ENCODE measurements at places on chromosomes 7 and 10.
A peak's percentile ranks its signal among the peaks of the same experiment; 100 is the strongest.

DNA sequence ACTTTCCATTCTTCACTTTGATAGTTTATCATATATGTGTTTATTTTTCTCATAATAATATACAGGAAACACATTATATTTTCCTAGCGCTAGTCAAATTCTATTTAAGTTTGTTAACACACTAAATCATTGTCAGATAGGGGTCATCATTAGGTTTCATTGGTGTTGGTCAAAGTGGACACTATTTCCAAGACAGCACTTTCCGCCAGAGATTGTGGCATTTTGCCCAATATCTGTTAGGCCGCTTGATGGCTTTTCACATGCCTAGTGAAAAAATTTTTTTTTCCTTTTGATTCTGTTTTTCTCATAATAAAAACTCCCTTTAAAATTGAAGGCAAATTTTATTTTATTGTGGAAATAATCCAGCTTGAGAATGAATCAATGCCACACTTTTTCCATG, 495.4 kb upstream of the AKR1E2 start:
- no peak for DNase-seq

- DNase-seq, result no peak
Measured at GRCh38 chr10:43957267-43958070, 308.8 kb upstream of the ZNF32 start.

- DNase-seq, result no peak
Measured at GRCh38 chr7:153457746-153458145, 594.5 kb upstream of the DPP6 start.

- no peak for DNase-seq
Measured at GRCh38 chr7:88344271-88344670, 37.6 kb upstream of the STEAP4 start.

DNA sequence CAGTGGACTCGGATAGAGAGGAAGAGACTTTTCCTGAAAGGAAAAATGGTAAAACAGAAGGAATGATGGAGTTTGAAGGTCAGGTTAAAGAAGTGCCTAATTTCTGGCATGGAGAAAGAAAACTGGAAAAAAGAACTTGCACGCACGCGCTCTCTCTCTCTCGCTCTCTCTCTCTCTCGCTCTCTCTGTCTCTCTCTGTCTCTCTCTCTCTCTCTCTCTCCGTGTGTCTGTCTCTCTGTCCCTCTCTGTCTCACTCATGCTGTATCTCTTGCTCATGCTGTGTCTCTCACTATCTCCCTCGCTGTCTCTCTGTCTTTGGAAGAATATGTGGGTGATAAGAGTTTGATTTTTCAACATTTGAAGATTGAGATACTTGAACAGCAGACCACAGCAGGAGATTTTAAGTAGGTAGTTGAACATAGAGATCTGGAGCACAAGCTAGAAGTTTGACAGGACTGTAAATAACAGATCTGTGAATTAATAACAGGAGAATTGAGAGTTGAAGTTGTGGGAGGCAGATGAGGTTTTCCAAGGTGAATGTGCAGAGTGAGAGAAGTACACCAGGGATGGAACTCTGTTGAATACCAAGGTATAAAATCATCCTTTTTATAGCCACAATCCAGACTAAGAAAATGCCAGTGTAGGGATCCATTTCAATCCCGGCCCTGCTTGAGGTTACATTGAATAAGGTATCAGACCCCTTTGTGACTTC, 33.1 kb downstream of the ADD3 start:
- no peak for DNase-seq

DNA sequence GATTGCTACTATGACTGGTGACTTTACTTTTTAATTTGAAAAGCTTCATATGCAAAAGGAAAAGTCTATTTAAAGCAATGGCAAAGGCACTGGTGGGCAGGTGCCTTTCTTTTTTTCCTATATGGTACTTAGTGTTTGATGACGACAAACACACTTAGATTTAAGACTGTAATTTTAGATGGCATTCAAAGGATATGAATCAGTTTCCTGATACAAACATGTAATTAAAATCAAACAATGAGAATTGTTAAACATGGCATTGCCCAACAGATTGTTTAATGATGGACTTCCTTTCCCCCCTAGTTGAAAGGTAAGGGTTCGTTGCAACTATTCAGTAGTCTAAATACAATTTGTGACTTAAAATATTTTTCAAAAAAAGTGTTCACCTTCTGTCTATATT, 106.5 kb upstream of the SEMA3C start:
- no peak for DNase-seq

- DNase-seq, result no peak
Measured at GRCh38 chr7:18425838-18426445, 69.6 kb upstream of the HDAC9 start.

DNA sequence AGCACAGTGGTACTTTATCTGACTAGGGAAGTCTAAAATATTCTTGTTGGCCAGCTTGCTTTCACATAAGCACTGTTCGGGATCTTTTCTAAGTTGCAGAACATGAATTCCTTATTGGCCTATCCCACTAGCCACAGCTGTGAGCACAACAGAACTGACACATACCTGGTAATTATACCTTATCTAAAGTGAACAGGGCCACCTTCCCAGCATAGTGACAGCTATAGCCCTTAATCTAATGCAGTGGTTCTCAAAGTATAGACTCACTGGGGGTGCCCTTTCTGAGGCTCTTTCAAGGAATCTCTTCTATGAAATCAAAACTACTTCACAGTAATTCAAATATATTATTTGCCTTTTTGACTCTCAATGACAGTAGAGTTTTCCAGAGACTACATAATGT, 184.7 kb upstream of the KAT6B start:
- no peak for DNase-seq

DNA sequence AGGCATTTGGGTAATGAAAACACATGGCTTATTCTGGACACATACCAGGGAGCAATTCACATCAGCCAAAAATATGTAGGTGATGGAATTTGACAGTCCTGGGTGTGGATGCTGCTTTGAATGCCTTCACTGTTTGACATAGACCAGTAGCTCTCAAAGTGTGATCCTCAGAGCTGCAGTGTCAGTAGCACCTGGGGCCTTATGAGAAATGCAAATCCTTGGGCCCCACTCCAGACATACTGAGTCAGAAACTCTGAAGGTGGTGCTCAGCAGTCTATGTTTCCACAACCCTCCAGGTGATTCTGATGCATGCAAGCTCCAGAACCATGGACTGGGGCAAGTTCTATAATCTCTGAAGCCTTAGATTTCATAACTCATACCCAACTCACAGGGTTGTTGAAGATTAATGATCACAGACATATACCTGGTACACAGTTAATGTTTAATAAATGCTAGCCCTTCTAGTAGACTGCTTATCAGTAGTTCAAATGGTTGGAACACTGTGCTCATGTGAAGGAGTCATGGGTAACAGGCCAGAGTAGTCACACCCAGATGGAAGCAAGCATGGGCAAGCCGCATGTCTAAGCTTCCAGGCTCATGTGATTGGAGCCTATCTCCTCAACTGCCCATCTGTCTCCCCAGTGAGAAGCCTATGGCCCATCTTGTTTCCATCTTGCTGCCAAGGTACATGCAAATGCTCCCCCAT, 715.7 kb downstream of the GRID1 start:
- no peak for DNase-seq

GRCh38 chr10:79074732-79075131, 6.0 kb downstream of the ZMIZ1 start:
- DNase-seq, result no peak

- peak; percentile 80 for DNase-seq
Measured at GRCh38 chr7:36278620-36279172, 111.0 kb upstream of the ANLN start.

- no peak for DNase-seq
Measured at GRCh38 chr7:78499283-78499682, 700.7 kb downstream of the PHTF2 start.

DNA sequence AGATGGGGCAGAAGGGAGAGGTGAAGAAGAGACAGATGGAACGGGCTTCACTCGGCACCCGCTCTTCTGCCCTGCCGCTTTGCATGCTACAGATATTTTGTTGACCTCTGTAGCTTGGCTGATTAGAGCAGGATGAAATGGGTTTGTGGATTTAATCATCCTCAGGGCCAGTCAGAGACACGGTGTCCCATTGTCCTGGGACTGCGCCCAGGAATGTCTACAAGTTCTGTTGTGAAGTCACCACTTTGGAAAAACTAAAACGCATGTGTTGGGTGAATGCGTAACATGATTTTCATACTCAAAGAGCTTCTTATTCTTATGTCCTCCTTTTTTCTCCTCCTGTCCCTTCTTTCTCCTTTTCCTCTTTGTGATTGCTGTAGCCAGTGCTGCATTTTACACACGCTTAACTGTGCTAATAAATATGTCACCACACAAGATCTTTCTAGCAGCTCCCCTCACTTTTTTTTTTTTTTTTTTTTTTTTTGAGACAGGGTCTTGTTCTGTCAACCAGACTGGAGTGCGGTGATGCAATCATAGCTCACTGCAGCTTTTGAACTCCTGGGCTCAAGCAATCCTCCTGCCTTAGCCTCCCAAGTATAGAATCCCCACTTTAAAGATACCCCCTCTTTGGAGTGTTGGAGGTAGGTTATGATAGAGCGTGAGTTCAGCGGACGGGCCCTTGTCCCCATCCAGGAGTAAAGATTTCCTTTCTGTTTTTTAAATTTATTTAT, 3.4 kb downstream of the CPA4 start:
- no peak for DNase-seq

DNA sequence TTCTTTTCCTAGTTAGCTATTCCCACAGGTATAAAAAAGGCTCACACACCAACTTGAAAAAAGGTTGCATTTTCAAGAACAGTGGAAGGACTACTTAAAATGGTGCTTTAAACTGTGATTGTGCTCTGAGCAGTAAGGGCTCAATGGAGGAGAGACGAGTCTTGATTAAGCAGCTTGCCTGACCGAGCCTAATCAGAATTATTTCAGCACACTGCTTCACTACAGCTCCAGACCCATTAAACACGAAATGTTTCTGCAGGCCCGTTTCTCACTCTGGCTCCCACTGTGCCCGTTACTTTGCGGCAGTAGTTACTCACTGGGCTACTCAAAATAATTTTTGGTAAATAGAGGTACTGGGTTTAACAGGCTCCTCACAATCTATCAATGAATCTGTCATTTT, 126.0 kb downstream of the NRCAM start:
- no peak for DNase-seq

GRCh38 chr10:59362144-59362958, at the start of gene FAM13C:
TSS of gene FAM13C (minus strand) at chr10:59362549. CDS start at chr10:59362460, 89 bp downstream.
- DNase-seq, result peak; percentile 78

DNA sequence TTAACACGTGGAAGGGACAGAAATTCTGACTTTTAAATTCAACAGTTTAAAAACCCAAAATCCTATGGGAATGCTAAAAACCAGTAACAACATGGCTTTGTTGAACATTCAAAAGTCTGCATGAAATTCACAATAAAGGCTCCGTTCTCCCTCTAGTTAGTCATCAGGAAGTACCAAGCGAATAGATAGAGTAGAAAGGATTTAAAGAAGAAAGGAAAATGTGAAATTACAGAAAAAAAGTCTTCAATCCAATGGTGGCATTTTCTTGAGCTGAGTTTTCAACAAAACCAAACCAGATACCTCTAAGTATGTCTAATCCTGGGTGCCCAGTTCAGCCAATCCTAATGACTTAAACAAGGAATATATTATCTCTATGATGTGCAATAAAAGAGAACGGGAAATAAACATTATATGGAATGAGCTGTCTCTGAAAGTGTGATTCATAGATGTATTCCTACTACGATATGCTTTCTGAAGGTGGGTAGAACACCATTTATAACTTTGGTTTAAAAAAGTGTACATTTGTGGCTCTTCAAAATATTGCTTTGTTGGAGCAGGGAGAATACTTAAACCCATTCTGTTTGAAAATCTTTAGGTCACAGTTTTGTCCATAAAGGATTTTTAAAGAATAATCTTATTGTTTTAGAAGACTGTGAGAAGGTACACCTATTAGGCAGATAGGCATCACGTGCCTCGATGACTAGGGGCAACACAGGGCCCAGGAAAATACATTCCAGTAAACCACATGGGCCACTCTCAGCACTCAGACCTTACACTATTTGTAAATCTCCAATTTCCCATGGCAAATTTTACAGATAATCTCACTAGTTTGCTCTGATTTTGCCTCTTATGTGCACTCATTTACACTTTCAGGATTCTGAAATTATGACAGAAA, 87.7 kb downstream of the CUBN start:
- no peak for DNase-seq

DNA sequence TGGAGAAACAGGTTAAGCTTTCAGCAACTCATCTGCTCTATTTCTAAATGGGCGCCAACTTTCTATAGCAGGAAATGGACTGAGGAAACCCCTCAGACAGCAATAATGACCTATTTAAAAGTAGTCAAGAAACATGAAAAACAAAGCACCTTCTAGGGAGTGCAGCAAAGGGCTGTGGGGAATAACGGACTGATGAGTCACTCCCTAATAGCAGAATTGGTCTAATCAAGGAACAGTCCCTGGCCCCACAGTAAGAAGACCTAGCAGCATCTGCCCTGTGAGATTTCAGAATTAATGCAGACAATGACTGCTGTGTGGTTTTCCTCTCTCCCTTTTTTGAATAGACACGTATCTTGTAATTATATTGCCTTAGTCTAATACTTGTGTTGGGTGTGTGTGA, 602.9 kb downstream of the IPMK start:
- no peak for DNase-seq

DNA sequence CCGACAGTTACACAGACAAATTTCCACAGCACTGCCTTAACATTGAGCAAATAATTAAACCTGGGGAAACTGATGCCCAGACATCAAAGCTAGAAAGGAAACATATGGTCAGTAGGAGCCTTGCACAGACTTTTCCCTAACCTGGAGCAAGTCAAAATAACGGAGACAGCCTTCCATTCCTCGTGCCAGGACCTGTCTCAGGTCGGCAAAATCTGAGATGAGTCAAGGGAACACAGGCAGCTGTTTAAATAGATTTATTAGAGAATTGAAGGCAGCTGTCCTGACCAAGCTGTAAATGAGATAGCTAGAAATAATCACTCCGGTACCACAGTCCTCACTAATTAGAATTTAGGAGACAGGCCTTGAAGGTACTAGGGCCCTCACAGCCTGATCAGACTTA, 81.2 kb downstream of the RAMP3 start:
- DNase-seq, result no peak
